Activated CD4-positive, alpha-beta T cell treated with anti-CD3 and anti-CD28 coated beads, Interleukin-2, amount 50 U/mL, for 4 hours (primary cell): ENCODE measurements at places on chromosomes 6 and 20.

GRCh38 chr6:5472571-5472970 is 211.3 kb downstream of the FARS2 start:
- no peak for DNase-seq

DNA sequence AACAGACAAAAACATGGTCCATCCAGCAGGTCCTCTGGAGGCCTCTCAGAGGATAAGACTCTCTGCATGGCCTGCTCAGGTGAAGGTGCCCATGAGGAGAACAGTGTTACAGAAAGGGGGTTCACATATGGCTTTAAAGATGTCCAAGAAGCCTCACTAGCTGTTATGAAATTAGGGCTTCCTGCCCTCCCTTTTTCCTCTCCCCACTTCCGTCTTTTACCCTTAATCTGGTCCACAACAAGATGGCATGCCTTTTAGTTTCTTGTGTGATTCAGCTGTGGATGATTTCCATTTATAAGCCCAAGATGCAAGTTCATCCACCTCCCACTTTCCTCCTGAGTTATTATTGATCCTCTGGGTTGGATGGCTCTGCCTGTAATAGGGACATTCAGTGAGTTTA is 14.0 kb downstream of the GCNT2 start:
- DNase-seq = no peak

- no peak for DNase-seq
Observed at GRCh38 chr6:16316741-16317251, 78.4 kb downstream of the GMPR start.

GRCh38 chr20:50610212-50610718 is 81.1 kb downstream of the RIPOR3 start:
- no peak for DNase-seq

- no peak for DNase-seq
Observed at GRCh38 chr20:59810449-59811187, 122.8 kb downstream of the SYCP2 start.

DNA sequence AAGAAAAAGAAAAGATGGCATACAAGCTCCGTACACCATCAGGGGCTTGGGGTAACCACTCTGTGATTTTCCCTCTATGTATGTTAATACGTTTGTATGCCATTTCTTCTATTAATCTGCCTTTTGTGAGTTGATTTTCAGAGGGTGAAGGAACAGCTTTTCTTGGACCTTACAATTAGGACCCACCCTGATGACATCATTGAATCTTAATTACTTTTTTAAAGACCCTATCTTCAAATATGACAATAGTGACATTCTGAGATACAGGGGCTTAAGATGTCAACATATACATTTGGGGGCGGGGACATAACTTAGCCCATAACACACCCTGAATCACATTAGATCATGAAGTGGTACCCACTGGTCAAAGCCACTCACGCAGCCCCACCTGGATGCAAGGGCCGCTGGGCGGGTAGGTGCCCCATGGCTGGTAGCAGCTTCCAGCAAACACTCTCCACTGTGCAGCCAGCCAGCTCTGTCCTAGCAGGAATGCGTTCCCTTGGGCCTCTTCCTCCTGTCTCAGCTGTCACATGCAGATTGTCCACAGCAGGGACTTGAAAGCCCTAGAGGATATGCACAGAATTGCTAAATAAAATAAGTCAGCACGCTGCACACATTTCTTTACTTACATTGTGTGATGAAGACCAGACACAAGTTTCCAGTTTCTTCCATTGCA is 74.5 kb downstream of the FOXF2 start:
- no peak for DNase-seq

DNA sequence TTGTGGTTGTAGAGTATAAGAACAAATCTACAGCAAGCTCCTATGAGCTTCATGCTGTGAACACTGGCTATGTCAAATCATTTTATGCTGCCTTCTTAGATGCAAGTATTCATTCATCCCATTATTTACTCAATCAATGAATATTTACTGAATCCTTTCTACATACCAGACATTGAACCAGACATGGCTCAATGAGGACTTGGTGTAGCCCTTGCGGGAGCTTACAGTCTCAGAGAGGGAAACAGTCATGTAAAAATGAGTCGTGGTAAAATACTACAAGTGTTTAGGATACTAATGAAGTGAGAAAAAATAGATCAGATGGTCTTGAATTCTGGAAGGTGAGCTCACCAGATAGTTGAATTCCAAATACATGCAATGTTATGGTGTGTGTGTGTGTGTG is 44.8 kb upstream of the ENPP1 start:
- no peak for DNase-seq

DNA sequence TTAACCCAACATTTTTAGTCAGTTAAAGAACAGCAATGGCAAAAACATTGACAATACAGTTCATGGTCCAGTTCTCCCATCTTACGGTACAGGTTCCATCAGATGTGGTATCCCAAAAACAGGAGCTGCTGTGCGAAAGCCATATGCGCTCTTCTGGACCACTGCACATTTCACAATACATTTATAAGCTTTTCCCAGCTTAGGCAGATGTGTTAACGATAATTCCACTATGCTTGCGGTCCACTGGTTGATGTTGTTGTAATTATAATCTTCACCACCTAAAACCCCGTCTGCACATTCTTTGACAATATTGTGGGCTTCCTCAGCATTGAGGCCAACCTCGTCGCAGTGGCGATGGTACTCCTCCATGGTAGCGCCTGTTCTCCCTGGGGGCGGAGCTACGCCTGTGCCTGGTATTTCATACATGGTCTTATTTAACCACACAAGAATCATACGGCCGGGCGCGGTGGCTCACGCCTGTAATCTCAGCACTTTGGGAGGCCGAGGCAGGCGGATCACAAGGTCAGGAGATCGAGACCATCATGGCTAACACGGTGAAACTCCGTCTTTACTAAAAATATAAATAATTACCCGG is 52.0 kb downstream of the BFSP1 start:
- no peak for DNase-seq

DNA sequence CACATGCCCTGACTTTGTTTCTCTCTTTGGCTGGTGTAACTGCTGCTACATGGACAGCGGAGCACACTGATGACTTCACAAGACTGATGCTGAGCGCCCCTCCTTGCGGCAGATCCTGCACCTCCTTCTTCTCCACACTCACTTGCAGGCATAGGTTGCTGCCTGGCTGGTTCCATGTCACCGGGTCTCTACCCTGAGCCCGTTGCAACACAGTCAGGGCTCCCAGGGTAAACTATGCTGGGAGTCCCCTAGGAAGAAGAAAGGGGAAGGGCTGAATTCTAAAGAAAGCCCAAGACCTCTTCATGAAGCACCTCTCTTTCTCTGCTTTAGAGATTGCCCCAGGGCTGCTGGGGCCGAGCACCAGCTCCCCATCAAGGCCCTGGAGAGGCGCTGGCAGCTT is 83.3 kb upstream of the DUSP22 start:
- DNase-seq = no peak

- no peak for DNase-seq
Observed at GRCh38 chr6:21163110-21163837, 430.3 kb upstream of the SOX4 start.

- no peak for DNase-seq
Observed at GRCh38 chr20:53579581-53580375, 13.9 kb downstream of the ZNF217 start.

DNA sequence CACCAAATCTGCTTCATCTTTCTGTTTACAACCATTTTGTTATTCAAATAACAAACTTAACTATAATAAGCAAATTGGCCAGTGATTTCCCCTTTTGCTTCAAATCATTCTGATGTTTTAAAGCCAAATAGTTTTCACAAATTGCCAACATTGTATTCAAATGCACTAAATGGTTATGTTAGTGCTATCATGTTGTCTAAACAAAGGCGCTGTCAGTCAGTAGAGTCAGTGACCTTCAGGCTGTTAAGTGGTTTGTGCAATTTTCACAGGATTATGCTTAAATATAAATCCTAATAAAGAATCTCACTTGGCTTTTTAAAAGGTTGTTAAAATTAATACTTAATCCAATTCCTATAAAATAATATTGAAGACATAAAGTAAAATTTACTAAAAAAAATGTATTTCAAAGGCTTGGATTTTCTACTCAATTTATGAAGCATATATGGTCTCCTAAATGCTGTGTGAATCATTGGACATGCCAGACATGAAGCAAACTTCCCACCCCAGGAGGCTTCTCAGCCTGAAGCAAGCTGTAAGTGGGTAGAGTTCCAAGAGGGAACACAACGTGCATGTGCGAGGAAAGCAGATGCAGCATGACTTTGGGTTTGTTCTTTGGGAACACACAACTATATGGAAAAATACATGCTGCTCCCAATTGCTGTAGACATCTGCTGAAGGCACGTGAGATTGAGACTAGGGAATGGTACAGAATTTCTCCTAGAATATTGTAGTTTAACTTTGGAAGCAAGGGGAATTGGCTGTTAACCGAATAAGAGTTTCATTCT is 54.9 kb downstream of the RSPO3 start:
- no peak for DNase-seq

DNA sequence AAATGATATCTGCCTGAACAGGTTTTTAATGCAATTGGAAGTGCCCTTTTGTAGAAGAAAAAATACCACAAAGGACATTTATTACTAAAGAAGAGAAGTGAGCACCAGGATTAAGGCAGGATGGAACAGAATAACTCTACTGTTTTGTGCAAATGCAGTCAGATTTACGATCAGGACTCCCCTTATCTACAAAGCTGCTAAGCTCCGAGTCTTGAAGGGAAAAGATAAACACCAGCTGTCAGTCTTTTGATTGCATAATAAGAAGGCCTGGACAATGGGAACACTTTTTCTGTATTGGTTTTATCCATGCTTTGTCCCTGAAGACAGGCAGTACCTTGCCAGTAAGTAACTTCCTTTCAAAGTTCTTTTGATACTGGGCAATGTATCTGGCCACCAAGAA is 797.9 kb upstream of the SLC35B3 start:
- DNase-seq = no peak

DNA sequence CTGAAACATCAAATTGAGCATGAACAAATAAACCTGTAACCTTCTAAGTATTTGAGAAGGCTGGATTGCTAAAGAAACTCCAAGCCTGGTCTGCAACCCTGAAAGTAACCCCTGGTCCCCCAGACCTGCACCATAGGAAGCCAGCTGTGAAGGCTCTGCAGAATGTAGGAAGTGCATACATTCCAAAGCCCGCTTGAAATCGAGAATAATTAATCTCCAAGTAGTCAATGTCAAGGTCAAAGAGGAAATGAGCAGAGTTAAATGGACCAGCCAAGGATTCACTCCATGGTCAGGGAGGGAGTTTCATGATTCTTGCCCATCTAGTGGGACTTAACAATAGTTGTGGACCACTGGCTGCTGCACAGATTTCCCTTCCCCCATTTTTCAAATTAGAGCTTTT is 107.6 kb upstream of the RNF24 start:
- DNase-seq = no peak

DNA sequence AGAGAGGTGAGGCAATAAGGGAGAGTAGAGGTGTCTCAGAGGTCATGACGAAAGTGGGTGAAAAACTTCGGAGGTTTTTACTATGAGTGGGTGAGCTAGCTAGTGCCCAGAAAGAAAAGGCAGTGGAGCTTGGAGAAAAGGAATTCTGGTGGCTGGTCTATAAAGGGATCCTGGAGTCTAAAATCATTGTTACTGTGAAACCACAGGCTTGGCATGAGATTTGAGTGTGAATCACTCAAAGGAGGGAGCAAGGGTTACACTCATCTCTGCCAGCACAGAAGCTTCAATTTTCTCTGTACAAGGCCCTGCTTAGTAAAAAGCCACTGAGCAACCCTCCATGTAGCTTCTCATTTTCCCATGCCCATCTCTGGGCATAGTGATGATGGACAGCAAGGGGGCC is 47.5 kb downstream of the CD83 start:
- DNase-seq = no peak

GRCh38 chr6:722077-722524 is 29.2 kb upstream of the EXOC2 start:
- DNase-seq = peak; percentile 71

GRCh38 chr20:39850246-39850645 is 838.8 kb downstream of the MAFB start:
- DNase-seq = no peak

DNA sequence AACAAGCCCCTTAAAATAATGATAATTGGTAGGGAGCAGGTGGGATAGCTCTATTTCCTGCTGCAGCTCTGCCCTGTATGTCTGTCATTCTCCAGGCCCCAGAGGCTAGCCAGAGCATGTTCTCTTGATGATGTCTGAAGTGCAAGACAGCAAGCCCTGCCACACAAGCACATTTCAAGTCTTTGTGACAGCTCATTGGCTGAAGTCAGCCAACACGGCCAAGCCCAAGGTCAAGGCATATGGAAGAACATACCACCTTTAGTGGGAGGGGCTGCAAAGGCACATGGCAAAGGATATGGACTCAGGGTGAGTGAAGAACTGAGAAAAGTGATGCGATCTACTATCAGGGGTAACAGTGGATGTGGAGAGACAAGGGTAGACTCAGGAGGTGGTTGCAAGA is 116.1 kb downstream of the PRND start:
- no peak for DNase-seq

- DNase-seq = no peak
Observed at GRCh38 chr6:128712898-128713297, 170.0 kb upstream of the LAMA2 start.

DNA sequence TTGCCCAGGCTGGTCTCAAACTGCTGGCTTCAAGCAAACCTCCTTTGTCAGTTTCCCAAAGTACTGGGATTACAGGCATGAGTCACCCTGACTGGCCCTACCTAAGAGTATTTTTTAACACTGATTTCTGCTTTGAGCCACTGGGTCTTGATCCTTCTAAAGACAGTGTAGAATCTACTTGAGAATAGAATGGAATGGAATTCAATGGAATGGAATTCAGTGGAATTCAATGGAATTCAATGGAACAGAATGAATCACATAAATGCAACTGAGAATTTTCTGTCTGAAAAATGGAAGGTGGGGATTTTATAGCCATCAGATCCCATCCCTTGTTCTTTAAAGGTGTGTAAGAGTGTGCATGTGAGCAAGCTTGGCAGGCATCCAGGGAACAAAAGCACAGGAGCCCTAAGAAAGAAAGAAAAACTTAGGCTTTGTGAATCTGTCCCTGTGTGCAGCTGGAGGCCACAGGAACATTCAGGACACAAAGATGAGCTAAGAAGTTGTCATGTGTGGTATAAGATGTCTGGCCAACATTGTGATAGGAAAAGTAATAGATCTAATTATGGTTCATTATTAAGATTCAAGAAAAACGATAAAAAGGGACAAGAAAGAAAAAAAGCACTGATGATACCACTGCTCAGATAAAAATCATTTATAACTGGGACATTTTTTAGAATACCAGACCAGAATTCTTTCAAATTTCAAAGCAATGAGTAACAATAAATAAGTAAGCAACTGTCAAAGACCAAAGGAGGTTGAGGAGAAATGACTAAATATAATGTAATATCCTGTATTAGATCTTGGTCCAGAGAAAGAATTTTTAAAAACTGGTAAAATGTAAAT is 681.0 kb upstream of the GJE1 start:
- no peak for DNase-seq
